ENCODE measurements at places on chromosomes 4 and X.
A peak's percentile ranks its signal among the peaks of the same experiment; 100 is the strongest.

- peak; percentile 52 for DNase-seq
These were observed 353.4 kb downstream of the SPRY1 start for GRCh38 chr4:123750044-123750443.

- peak; percentile 68 for DNase-seq
These were observed 5.6 kb downstream of the FLNA start for GRCh38 chrX:154368630-154369448.

DNA sequence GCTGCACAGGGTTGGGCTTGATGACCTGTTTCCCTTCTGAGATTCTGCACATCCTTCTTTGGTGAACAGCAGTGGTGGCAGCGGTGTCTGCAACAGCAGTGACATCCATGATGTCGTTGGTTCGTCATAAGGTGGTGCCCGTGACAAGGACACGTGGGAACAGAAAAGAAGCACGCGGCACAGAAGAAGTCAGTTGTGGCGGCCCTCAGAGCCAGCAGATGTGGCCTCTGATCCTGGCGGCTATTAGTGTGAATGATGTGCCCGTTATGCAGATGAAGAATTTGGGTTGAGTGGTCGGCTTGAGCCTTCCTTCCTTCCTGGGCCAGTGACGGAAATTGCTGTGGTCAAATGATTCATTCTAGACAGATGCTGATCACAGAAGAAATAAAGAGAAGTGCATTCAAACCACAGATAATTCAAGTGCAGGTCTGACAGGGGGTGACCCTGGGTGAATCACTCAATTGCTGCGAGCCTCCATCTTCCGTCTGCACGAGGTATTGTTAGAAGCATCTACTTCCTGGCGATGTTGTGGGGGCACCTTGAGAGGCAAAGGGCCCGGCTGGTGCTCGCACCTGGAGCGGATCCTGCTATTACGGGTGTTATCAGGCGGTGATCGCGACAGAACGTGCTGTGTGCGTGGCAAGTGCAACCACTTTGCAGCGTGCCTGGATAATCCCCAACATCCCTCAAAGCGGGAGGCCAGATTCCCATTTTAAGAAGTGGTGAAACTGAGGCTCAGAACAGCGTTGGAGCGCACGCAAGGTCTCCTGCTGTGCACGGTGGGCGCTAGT, 215.2 kb upstream of the PSAPL1 start:
- no peak for DNase-seq

GRCh38 chr4:107757283-107757682, 37.2 kb upstream of the PAPSS1 start:
- no peak for DNase-seq

DNA sequence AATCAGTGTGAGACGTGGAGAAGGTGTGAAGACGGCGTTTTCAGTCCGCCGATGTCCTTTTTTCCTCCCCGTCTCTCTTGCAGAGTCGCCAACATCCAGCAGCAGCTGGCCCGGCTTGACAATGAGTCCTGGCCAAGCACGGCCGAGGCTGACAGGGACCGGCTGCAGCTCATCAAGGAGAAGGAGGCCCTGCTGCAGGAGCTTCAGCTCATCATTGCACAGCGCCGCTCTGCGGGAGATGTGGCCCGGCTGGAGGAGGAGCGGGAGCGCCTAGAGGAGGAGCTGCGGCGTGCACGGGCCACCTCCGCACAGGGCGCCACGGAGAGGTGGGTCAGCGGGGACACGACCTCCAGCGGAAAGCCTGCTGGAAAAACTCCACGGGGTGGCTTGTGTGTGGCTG, 47.1 kb upstream of the CLCN4 start:
- peak; percentile 46 for DNase-seq

- no peak for DNase-seq
These were observed 53.6 kb upstream of the HPSE start for GRCh38 chr4:83388313-83388676.

DNA sequence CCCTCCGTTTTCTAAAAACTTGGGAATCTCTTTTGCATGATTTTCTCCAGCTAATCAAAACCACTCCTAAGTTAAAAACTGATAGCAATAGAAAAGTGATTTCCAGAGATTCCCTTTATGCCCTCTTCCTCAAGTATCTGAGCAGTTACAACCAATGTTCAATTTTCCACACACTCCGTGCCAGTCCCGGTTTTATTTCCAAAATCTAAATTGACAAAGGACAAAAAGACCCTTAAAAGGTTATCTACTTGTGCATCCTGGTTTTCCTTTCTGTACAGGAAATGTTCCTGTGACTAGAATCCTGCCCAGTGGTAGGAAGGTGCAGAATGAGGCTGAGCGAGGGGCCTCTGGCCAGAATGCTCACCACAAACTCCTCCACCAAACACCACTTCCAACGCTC, 1.3 kb downstream of the SFRP2 start:
- no peak for DNase-seq

DNA sequence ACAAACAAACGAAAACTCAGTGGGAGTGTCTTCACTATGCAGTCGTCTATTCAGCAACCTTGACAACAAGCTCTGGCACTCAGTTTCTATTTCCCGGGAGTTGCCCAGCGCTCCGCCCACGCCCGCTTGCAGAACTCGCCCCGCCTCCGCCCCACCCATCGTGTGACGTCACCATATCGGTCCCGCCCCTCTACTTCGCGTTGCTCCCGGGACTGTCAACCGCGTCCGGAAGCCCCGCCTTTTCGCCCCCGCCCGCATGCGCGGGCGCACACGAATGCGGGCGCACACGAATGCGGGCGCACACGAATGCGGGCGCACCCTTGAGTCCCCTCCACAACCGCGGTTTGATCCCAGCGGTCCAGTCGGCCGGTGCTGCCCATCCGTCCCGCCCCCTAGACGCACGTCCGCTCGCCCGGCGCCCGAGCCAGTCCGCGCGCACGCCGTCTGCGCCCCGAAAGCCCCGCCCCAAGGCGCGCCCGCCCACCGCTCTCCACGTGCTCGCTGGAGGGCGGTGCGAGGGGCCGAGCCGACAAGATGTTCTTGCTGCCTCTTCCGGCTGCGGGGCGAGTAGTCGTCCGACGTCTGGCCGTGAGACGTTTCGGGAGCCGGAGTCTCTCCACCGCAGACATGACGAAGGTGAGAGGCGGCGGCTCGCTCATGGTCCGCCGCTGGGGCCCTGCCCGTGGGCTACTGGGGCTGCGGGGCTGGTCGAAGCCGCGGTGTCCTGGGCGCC, at the start of gene LAP3:
TSS of gene LAP3 (plus strand) at position 267 of the 733 bp plus-strand sequence. CDS start at position 535, 268 bp downstream.
- peak; percentile 98 for DNase-seq

DNA sequence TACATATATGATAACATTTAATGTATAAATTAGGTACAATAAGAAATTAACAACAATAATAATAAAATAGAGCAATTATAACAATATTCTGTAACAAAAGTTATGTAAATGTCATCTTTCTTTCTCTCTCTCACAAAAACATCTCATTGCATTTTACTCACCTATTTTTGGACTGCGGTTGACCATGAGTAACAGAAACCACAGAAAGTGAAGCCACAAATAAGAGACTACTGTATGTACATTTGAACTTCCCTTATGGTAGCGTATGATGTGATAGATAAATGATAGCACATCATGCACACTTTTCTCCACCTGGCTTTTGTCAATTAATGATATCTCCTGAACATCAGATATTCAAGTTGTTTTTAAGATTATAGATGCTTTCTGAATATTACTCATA, 80.5 kb downstream of the HNRNPD start:
- no peak for DNase-seq

Data from right hindlimb (tissue), 1 donor.